AG09319 (cell line): ENCODE measurements at places on chromosomes 7 and 10.

- DNase-seq: peak; percentile 93
Observed at GRCh38 chr10:70405037-70405824, 1.3 kb downstream of the EIF4EBP2 start.

- no peak for DNase-seq
Observed at GRCh38 chr7:42194238-42194637, 42.8 kb downstream of the GLI3 start.

DNA sequence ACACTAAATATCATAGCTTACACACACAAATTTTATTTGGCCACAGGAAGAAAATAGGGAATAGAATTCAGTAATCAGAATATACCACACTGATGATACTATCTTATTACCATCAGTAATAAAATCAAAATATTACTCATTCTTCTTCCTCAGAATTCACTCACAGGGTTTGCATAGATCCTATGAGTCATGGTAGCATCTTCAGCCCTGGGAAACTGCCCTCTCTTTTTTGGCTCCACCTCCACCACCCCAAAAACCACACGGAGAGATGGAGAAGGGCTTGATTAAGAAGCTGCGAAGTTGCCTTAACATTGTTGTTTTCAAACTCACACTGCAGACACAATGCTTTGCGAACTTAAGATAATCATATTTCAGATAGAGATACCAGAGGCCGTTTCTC, 154.1 kb upstream of the AHR start:
- DNase-seq: no peak

DNA sequence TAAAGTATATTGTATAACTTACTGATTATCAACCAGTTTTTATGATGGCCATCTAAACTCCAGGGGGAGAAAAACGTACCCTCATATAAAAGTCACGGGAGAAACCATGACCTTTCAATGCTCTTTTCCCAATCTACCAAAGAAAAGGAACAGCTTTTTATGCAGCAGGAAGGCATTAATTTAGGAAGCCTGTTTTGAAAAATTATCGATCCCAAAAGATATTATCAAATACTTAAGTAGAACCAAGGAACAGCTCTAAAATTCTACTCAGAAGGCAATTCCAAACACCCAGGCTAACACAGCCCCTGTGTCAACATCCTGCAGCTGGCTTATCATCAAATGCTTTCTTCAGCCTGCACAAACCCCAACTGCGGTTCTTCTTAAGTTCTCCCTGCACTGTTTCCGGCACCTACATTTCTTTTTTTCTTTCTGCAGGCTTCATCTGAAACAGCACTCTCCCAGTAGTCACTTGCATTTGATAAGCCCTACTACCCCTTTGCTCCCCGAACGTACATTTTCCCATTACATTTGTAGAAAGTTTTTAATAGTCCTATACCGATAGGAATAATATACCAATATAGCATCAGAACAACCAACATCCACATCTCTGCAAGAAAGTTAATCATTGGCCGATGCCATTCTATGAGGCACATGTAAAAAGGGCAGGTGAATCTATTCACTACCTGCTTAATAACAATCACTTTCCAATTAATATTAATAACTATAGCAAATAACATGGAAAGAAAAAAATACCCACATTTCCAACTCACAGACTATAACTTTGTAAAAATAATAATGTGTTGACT, 47.9 kb downstream of the PIP4K2A start:
- no peak for DNase-seq

DNA sequence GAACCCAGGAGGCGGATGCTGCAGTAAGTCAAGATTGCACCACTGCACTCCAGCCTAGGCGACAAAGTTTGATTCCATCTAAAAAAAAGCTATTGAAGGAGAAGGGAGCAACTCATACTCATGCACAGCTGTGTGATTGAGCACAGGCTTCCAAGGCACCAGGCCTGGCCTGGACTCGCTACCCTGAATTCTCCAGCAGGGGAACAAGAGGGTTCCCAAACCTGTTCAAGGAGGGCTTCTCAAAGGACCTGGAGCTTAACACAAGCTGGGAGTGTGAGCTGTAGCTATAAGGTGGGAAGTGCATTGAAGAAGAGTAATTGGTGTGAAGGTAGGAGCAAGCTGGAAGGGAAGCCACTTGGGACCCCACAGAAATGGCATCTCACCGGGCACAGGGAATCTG, 15.1 kb upstream of the DDIT4 start:
- no peak for DNase-seq

DNA sequence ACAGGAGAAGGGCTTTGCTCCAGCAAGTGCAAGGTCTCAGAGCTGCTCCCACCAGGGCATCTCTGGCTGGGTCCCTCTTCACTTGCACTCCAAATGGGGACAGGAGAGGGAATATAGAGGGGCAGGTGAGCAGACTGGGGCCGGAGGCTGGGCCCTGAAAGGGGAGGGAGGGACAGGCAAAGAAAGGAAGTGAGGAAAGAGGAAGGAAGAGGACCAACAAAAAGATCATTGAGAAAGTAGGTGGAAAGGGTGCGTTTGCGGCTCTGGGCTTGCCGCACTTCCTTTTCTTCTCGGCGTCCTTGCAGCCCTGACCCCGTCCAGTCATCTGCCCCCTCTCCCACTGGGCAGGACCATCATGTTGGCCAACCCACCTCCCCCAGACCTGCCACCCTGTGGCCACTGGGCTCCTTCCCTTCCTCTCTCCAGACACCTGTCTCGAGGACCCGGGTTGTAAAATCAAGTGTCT, 14.0 kb downstream of the ITPRIP start:
- no peak for DNase-seq

GRCh38 chr7:75688200-75689136, 50.3 kb downstream of the HIP1 start:
- no peak for DNase-seq

DNA sequence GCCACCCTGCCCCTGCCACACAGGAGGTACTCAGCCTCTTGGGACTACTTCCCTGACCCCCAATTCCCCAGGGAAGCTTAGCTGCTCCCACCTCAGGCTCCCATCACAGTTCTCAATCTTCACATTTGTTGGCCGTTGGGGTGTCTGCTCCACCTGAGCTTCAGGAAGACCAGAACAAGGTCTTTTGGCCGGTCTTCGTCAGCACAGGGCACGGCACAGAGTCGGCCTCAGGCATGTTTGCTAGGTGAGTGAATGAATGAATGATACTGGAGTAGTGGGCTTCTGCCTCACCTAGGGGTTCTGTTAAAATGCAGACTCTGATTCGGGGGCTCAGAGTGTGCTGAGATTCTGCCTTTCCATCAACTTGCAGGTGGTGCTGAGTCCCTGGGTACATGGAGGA, 20.3 kb downstream of the GPRIN2 start:
- no peak for DNase-seq

GRCh38 chr10:95793401-95794045, 37.6 kb downstream of the ENTPD1 start:
- no peak for DNase-seq

GRCh38 chr7:28086198-28086597, 94.4 kb downstream of the JAZF1 start:
- DNase-seq: no peak

DNA sequence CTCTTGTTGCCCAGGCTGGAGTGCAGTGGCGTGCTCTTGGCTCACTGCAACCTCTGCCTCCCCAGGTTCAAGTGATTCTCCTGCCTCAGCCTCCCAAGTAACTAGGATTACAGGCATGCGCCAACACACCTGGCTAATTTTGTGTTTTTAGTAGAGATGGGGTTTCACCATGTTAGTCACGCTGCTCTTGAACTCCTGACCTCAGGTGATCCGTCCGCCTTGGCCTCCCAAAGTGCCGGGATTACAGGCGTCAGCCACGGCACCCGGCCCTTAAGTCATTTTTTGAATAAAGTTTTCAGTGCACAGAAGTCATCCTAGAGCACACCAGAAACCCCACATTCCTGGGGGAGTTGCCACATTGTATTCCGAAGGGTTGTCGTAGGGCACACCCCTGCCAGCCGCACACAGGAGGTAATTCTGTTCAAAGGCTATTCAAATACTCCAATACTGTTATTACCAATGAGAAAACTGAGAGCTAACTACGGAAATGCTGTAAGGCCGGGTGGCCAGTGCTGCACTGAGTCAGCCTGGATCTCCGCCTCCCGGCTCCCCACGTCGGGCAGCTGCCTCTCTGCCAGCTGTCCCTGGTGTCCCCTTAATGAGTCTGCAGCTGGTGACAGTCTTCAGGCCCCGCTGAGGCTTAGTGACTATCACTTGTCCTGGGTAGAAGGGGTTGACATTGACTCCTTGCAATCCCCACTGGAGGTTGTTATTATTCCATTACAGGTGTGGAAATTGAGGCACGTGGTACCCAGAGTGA, 8.6 kb upstream of the RFC2 start:
- no peak for DNase-seq

- DNase-seq: no peak
Observed at GRCh38 chr7:22305706-22306105, 51.2 kb downstream of the RAPGEF5 start.

DNA sequence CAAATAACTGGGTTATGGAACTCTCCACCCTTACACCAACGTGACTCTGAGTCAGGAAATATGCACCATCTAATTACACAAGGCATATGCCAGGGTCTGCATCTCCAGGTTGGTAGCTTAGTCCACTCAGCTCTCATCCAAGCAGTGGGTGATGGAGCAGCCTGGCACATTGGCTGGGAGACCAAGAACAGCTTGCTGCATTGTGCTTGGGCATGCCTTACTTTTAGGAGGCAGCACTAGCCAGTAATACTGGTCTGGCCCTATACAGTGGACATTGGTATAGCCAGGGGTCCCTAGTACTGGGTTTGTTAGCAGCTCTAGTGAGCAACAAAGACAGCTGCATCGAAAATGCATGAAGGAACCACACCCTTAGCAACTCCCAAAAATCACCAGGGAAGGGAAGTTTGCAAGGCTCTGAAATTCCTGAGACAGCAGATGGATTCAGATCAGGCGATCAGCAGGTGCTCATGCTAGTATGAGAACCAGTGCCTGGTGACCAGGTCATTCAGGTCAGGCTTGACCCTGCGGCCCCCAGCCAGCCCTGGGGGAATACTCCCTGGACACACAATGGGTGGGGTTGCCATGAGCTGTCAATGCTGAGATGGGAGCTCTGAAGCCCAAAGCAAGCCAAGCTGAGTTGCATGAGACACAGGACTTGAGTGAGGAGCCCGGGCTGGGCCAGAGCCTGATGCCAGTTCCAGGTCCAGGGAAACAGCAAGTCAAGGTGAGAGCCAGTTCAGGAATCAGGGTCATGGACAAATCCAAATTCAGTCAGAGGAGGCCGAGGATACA, 217.9 kb upstream of the ZMIZ1 start:
- no peak for DNase-seq

DNA sequence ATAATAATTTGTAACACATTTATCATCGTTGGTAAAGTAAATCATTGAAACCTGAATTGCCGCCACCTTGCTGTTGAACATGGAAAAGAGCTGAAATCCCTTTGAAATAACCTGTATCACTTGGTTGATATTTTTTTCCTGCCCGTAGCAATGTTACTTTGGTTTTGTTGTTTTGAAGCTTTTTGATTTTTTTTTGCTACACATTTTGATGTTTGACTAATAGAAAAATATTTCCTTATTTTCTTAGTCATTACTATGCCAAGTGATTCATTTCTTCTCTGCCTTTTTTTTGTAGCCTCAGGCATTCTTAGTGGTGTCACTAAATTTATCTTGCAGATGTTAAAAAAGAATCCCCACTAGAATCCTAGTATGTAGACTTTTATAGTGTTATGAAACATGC, 235.1 kb upstream of the MEOX2 start:
- no peak for DNase-seq

GRCh38 chr7:92706563-92706962, 116.4 kb upstream of the FAM133B start:
- DNase-seq: no peak

DNA sequence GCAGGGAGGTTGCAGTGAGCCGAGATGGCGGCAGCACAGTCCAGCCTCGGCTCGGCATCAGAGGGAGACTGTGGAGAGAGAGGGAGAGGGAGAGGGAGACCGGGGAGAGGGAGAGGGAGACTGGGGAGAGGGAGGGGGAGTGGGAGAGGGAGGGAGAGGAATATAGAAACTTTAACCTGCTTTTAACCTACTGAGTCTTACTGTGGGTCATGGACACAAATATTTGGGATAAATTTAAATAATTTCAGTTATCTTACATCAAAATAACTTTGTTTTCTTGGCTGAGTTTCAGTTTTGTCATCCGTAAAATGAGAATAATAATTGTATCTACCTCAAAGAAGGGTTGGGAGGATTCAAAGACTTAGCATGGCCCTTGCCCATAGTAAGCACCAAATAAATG, 319.8 kb downstream of the LRMDA start:
- no peak for DNase-seq

DNA sequence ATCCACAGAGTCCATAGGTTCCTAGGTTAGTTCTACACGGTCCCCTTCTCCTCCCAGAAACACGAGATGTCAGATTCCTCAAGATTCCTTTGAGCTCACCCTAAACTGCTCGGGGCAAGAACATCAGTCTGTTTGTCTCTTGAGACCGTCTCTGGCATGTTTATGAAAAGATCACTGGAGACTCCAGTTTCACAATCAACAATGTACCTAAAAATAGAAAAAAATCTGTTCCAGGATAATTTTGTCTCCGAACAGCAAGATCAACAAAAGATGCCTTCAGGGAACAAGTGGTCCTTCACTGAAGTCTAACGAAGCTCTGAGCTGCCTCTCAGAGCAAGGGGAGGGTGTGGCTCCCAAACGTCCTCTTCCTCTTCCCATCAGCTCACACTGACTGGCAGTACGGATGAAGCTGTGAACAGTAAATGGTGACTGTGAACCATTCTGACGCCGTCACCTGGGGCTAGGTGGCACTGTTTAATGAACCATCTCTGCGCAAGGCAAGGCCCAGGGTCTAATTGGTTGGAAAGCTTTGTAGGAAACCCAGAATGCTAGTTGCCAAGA, 156.2 kb upstream of the LYZL1 start:
- no peak for DNase-seq

GRCh38 chr7:46169384-46169755, 248.3 kb upstream of the IGFBP3 start:
- DNase-seq: no peak

- DNase-seq: no peak
Observed at GRCh38 chr10:45076891-45077290, 76.2 kb downstream of the ZNF22 start.

DNA sequence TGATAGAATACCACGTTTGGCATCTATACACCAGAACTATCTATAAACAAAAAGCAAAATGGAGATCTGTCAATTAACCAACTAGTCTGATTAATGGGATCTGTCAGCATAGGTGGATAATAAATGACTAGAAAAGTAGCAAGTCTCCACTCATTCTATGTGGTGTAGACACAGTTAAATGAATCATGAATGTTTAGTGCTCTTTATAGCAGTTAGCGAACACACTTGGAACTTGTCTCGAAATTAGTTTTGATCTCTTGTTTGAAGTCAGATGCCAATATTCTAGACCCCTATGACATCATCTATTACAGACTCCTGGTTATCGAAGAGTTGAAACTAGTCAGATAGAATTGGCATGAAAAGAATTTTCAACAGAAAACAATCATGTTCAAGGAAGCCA, 259.7 kb downstream of the AHR start:
- no peak for DNase-seq

GRCh38 chr7:79897166-79897565, 237.5 kb upstream of the GNAI1 start:
- no peak for DNase-seq
